Naive thymus-derived CD8-positive, alpha-beta T cell (primary cell): ENCODE measurements at places on chromosomes 2 and 18.

DNA sequence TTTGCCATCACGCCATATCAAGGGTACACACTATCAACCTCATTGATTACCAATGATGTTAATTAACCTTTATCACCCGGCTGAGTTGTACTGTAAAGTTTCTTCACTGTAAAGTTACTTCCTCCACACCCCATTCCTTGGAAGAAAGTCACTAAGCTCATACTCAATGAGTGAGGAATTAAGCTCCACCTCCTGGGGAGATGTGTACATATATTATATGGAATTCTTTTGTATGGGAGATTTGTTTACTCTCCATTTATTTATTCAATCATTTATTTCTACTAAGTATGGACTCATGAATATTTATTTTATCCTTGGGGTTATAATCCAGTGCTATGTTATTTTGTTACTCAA, 56.8 kb downstream of the C2orf74 start:
- DNase-seq: no peak

DNA sequence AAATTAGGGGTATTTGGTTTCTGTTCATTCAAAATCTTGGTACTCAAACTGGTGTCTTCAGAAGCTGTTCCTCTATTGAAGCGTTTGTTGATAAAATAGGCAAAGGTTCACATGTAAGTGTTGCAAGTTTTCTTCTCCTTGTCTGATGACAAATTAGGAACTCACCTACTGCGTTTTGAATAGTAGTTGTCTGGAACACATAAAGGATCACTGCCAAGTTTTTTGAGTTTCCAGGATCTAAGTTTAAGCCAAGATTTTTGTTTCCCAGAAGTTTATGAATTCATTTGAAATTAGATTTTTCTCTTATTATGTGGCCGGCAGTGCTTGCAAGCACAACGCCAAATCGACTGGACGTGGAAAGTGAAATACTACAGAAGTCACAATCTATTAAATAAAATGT, 85.4 kb downstream of the ARHGEF33 start:
- DNase-seq: no peak

DNA sequence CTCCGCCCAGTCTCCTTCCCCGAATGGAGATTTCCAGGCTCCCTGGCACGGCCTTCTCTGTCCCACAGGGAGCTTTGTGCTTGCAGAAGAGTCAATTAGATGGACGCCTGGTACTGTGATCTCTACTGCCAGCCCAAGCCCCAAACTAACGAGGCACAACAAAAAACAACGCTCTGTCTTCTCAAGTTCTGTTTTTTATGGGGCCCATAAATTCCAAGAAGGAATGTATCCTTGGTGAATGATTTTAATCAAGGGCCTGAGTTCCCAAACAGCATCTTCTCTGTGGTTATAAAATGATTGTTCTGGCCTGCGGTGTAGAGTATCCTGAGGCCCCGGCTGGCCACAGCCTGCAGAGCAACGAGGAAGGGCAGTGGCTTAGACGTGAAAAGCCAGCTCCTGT, 219.5 kb downstream of the CLIP4 start:
- DNase-seq: no peak

DNA sequence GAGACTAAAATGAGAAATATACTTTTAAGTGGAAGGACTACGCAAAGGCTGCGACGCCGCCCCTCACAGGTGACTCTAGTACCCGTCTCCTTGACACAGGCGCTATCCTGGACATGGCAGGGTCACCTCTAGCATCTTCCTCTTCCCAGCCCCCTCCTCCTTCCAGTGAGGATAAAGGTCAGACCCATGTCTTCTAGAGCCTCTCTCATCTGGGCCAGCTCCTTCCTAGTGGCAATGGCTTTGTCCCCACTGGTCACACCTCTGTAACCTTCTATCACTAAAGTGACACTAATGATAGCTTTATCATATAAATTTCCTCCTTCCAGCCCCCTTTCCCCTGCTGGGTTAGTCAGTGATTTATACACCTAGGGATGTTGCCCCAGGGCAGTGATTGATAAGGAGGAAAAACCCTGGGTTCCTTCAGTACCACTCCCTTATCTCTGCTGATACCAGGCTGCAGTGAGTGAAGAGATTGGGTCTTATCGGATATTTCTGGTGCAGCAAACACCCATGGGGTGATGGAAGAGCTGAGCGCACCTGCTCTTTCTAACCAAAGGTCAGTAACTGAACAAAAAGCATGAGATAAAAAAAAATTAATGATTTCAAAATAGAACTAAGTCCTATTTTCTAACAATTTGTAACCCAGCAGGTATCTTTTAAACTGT, 62.0 kb upstream of the FZD5 start:
- DNase-seq: no peak

DNA sequence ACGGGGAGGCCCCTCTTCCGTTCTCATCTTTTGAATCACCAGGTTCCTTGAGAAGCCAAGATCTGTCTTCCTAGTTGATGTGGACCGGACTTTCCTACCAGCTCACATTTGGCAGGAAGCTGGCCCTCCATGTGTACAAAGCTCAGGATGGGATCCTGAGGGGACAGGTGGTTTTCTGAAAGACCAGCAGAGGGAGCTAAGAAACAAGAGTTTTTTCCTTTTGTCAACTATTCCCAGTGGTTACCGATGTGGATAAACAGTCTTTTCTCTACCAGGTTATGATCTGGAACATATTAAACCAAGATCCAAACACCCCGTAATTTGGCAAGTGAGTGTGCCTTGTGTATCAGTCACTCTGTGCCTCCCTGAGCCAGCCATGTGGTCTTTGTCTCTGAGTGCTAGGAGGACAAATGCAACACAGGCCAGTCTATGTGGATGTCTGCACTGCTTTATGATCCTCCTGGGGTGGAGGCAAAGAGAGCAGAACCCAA, 25.1 kb upstream of the ARHGAP25 start:
- no peak for DNase-seq

- DNase-seq: no peak
Measured at GRCh38 chr2:10842506-10842905, 29.9 kb upstream of the PDIA6 start.

DNA sequence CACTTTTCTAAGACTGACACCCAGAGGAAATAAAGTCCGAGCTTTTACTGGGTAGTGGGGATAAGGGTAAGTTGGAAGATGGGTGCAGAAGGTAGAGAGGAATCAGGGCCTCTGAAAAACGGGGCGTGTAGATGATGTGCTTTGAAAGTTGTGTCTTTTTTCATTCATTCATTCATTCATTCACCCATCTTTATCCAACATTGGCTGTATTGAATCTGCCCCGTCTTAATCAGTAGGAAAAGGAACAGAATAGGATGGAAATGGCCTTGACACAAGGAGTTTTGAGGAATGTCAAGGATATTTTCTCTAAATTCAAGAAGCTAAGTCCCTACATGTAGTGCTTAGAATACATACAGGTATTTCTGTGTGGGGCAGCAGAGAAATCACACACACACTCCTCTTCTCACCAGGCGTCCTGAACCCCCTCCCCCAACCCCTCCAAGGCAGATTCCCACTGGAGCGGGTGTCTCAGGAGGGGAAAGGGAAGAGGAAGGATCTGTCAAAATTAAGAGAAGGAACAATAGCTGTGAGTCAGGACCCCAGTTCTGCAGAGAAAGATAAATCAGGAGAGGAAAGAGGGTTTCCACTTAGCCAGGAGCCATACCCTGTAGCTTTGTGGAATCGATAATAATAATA, 13.9 kb downstream of the DYSF start:
- no peak for DNase-seq

DNA sequence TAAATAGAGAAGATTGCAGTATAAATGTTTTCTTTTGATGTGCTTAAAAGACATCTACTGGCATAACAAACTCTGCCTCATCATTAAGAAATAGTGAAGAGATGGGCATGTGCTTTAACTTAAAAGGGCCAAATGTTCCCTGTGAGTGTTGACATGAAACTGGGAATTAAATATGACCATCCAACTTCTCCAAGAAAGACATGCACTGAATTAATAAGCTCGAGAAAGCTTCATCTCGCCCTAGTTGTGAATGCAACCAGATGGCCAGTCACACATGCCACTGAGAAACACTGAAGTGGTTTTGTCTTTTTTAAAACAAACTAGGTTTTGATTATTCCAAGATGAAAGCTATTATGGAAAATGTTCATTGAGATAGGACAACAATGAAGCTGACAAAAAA, 479.2 kb downstream of the RIT2 start:
- no peak for DNase-seq

GRCh38 chr18:49859725-49860124, 46.4 kb upstream of the ACAA2 start:
- DNase-seq: no peak

DNA sequence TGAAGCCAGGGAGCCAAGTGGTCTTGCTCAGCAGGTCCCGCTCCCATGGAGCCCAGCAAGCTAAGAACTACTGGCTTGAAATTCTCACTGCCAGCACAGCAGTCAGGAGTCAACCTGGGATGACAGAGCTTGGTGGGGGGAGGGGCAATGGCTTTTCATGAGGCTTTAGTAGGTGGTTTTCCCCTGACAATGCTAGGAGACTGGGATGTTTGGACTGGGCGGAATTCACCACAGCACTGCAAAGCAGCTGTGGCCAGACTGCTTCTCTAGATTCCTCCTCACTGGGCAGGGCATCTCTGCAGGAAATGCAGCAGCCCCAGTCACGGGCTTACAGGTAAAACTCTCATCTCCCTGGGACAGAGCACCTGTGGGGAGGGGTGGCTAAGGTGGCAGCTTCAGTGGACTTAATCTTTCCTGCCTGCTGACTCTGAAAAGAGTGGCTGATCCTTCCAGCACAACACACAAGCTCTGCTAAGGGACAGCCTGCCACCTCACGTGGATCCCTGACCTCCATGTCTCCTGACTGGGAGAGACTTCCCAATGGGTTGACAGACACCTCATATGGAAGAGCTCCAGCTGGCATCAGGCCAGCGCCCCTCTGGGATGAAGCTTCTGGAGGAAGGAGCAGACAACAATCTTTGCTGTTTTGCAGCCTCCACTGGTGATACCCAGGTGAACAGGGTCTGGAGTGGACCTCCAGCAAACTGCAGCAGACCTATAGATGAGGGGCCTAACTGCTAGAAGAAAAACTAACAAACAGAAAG, 349.7 kb upstream of the ST6GAL2 start:
- no peak for DNase-seq

GRCh38 chr2:221346411-221346810, 225.7 kb downstream of the EPHA4 start:
- no peak for DNase-seq

GRCh38 chr18:45222180-45222579, 393.1 kb upstream of the SLC14A2 start:
- DNase-seq: no peak

- DNase-seq: no peak
Measured at GRCh38 chr2:189658306-189659212, 2.7 kb upstream of the ASNSD1 start.

DNA sequence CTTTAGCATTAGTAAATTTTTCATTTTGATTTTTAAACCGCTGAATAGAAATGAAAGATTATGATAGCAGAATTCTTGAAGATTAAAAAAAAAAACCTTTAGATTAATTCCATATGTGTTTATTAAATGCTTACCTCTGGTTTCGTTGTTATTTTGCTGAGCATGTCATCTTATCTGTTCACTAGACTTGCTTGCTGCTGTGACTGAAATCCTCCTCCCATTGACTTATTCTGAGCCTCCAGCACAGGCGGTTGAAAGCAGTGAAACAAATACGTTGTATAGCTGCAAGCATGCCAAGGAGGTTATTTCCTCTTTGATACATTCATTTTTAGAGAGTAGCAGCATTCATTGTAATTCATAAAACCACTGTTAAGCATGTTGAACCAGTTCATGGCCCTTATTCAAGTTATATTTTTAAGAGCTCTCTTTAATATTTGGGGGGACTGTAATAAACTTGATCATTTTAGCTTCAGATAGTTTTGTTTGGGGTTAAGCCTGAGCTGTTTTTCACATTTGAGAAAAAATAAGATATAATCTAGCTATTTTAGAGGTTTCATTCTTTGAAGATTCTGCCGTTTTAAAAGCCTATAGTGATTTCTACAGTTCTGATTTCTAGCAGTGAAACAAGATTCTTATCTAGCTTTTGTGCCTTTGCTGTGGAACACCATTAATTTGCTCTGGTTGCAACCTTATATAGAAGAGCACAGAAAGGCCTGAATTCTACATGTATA, at the start of gene HTR2B:
TSS of gene HTR2B (minus strand) at position 205 of the 731 bp plus-strand sequence. CDS start 1,278 bp downstream, outside the sequence.
- no peak for DNase-seq

GRCh38 chr2:233469261-233470010, 97.1 kb downstream of the USP40 start:
- DNase-seq: no peak

DNA sequence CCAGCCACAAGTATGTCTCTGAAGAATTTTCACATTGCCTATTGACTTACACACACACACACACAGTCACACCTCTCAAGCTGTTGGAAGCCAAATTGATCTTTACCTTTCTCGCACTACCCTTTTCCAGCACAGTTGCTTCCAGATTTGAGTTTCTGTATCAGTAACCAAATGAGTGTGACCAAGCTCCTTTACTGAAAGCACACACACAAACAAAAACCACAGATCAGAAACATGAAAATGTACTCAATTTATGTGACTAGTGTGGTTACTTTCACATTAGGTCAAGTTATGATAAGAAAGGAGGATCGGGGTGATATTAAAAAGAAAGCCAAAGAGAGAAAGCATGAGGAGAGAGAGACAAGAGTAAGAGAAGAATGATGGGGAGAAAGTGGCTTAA, 993.9 kb upstream of the POU3F3 start:
- DNase-seq: no peak

GRCh38 chr2:240215676-240216051, 75.2 kb upstream of the OTOS start:
- DNase-seq: no peak

GRCh38 chr2:129934044-129934822, 45.2 kb upstream of the RAB6C start:
- DNase-seq: no peak

DNA sequence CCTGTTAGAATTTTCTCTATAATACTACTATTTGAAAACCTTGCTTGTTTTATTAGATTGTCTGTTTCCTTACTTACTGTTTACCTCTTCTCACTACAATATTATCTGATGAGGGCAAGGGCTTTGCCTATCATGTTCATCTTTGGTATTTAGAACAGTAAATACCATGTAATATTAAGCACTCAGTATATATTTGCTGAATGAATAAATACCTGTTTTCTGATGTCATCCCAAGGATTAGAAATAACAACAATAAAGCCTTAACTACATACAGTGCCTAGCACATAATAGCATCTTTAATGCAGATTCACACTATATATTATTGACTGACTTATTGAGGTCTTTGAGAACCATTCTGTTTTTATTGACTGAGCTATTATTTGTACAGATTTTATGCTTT, 142.1 kb downstream of the TMEM247 start:
- DNase-seq: no peak
